Effector memory CD8-positive, alpha-beta T cell (primary cell): ENCODE measurements at places on chromosomes 16 and 17.

DNA sequence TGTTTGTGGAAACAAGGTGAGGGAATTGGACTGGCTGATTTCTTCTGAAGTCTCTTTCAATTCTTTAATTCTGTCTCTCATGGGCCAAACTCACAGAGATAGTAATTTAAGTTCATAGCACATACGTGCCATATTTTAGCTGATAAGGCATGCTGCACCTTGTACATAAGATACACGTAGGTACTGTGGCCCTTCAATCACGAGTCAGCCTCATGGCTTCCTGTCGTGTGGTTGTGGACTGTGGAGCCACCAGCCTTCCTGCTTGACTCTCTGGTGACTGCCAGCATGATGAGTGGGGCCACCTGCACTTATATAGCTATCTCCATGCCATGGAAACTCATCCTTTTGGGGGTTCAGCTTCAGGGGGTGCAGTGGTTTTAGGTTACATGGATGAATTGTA is 25.1 kb downstream of the KSR1 start:
- DNase-seq: peak; percentile 45
- H3K27ac ChIP-seq: peak overlapping the region; percentile 81
- H3K36me3 ChIP-seq: peaks cover 8% of the 10 kb centered on the region
- peaks cover 32% of the 10 kb centered on the region for H3K4me1 ChIP-seq
- peak overlapping the region; percentile 19 for H3K4me3 ChIP-seq
- no peaks in the 10 kb centered on the region for H3K27me3 ChIP-seq

- no peak for DNase-seq
- peaks cover 14% of the 10 kb centered on the region for H3K4me1 ChIP-seq
- H3K36me3 ChIP-seq: no peaks in the 10 kb centered on the region
- H3K27ac ChIP-seq: no peak overlapping the region
- no peaks in the 10 kb centered on the region for H3K27me3 ChIP-seq
- no peak overlapping the region for H3K4me3 ChIP-seq
Observed at GRCh38 chr16:12547608-12547922, 256.1 kb downstream of the CPPED1 start.

DNA sequence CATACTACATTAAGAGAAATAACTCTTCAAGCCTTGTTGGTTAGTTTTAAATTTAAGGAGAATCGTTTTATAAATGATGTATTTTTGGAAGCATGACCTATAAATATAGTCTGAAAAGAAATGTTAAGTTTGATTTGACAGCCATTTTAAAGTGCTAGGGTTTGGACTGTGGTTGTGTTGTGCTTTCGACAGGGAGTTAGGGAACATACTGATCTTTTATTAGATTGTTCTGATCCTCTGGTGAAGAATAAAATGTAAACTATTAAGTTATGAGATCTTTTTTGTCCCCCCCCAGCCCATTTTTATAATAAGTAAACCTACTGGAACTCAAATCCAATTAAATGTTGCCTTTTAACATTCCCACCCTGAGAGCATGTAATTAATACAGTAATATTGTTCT is 12.0 kb downstream of the TAF15 start:
- DNase-seq: no peak
- H3K27ac ChIP-seq: peak overlapping the region; percentile 49
- H3K36me3 ChIP-seq: peaks cover 95% of the 10 kb centered on the region
- H3K27me3 ChIP-seq: no peaks in the 10 kb centered on the region
- H3K4me1 ChIP-seq: peaks cover 30% of the 10 kb centered on the region

GRCh38 chr16:29849505-29849904 is 13.5 kb downstream of the CDIPT start:
- H3K27me3 ChIP-seq: no peaks in the 10 kb centered on the region
- H3K27ac ChIP-seq: peak overlapping the region; percentile 36
- no peak for DNase-seq

- H3K4me3 ChIP-seq: no peak overlapping the region
- H3K36me3 ChIP-seq: peaks cover 47% of the 10 kb centered on the region
- H3K4me1 ChIP-seq: no peaks in the 10 kb centered on the region
Observed at GRCh38 chr17:1498869-1499268, 6.4 kb upstream of the MYO1C start.

- H3K4me1 ChIP-seq: peaks cover 41% of the 10 kb centered on the region
- peak overlapping the region; percentile 87 for H3K27ac ChIP-seq
- peaks cover 16% of the 10 kb centered on the region for H3K36me3 ChIP-seq
- no peaks in the 10 kb centered on the region for H3K27me3 ChIP-seq
- no peak for DNase-seq
Observed at GRCh38 chr17:77370586-77370985, 229.8 kb downstream of the SEC14L1 start.

- H3K4me1 ChIP-seq: peaks cover 5% of the 10 kb centered on the region
- DNase-seq: no peak
- peaks cover 25% of the 10 kb centered on the region for H3K27me3 ChIP-seq
- no peak overlapping the region for H3K27ac ChIP-seq
- H3K36me3 ChIP-seq: no peaks in the 10 kb centered on the region
Observed at GRCh38 chr17:50685691-50686493, 21.8 kb downstream of the ANKRD40 start.

- H3K4me3 ChIP-seq: peak overlapping the region; percentile 43
- no peaks in the 10 kb centered on the region for H3K36me3 ChIP-seq
- H3K4me1 ChIP-seq: peaks cover 3% of the 10 kb centered on the region
Observed at GRCh38 chr16:88939972-88940861, 36.8 kb downstream of the CBFA2T3 start.

DNA sequence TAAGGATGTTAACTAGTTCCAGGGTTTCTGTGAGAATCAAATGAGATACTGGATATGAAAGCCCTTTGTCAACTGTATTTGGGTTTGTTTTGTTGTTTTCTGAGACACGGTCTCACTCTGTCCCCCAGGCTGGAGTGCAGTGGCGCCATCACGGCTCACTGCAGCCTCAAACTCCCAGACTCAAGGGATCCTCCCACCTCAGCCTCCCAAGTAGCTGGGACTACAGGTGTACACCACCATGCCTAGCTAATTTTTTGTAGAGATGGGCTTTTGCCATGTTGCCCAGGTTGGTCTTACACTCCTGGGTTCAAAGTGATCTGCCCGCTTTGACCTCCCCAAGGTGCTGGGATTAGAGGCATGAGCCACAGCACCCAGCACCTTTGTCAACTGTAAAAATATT is 8.9 kb downstream of the SUPT4H1 start:
- H3K4me1 ChIP-seq: peaks cover 85% of the 10 kb centered on the region
- no peaks in the 10 kb centered on the region for H3K27me3 ChIP-seq
- H3K36me3 ChIP-seq: peaks cover 72% of the 10 kb centered on the region
- H3K4me3 ChIP-seq: peak overlapping the region; percentile 90
- peak overlapping the region; percentile 95 for H3K27ac ChIP-seq

- peaks cover 24% of the 10 kb centered on the region for H3K36me3 ChIP-seq
- H3K27me3 ChIP-seq: no peaks in the 10 kb centered on the region
- peak overlapping the region; percentile 100 for H3K27ac ChIP-seq
- DNase-seq: no peak
- peaks cover 20% of the 10 kb centered on the region for H3K4me1 ChIP-seq
Observed at GRCh38 chr16:68539711-68540239, 684 bp downstream of the ZFP90 start.

DNA sequence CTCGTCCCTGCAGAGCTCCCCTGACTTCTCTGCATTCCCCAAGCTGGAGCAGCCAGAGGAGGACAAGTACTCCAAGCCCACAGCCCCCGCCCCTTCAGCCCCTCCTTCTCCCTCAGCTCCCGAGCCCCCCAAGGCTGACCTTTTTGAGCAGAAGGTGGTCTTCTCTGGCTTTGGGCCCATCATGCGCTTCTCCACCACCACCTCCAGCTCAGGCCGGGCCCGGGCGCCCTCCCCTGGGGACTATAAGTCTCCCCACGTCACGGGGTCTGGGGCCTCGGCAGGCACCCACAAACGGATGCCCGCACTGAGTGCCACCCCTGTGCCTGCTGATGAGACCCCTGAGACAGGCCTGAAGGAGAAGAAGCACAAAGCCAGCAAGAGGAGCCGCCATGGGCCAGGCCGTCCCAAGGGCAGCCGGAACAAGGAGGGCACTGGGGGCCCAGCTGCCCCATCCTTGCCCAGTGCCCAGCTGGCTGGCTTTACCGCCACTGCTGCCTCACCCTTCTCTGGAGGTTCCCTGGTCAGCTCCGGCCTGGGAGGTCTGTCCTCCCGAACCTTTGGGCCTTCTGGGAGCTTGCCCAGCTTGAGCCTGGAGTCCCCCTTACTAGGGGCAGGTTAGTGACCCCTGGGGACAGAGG is 11.4 kb downstream of the MLLT6 start:
- peaks cover 60% of the 10 kb centered on the region for H3K36me3 ChIP-seq
- no peaks in the 10 kb centered on the region for H3K27me3 ChIP-seq
- peaks cover 29% of the 10 kb centered on the region for H3K4me1 ChIP-seq
- DNase-seq: no peak

DNA sequence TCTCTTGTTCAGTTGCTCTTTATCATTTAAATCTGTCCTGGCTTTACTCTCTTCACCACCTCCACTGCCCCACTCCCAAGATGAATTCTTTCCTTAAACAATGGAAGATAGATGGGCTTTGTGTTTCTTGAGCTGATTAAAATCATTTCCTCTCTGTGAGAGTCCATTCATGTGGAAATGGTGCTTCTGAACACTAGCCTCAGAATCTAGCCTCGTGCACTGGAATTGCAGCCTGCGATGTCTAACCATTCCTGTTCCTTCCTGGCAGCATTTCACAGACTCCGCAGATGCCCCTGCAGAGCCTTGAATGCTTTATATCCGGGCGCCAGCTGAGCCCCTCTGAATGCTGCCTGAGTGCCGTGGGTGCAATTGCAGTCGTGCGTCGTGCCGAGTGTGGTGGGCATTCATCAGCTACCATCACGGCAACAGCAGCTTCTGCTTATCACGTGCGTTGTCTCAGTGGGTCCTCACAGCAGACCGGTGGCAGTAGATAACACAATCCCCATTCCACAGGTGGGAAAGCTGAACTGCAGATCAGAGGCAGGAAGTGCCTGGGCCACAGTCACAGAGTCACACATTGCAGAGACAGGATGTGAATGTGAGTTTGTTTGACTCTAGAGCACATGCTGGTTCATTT is 172.8 kb upstream of the WSCD1 start:
- H3K27ac ChIP-seq: no peak overlapping the region
- H3K27me3 ChIP-seq: peaks cover 36% of the 10 kb centered on the region
- H3K4me1 ChIP-seq: peaks cover 5% of the 10 kb centered on the region
- H3K36me3 ChIP-seq: no peaks in the 10 kb centered on the region
- H3K4me3 ChIP-seq: no peak overlapping the region

DNA sequence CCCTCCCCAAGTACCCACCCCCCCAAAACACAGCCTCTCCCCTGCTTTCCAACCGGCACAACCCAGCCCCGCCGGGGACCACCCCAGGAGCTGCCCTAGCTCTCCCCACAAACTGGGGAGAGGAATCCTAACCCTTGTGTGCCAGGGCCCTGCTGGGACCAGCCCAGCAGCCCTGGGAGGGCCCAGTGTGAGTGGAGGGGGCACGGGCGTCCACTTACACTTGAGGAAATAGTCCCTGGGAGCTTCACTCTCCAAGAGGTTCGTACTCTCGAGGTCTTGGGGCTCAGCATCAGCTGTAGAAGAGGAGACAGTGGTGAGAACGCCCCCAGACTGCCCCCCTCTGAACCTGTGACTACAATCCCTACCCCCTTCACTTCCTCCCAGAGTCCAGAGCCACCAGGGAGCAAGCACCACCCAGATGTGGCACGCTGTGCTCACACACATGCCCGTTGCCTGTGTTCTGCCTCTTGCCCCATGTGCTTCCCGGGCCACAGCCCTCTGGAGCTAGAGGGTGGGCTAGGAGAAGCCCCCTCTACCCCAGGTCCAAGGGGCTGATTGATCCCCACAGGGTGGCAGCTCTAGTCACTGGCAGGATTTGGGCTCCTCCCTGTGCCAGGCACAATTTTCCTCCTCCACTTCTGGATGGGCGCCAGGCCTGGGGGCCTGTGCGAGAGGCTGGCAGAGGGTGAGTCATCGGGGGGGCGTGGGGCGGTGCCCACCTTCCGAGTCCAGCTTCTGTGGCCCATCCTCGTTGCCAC is 3.0 kb downstream of the TRIM47 start:
- no peaks in the 10 kb centered on the region for H3K27me3 ChIP-seq
- peaks cover 2% of the 10 kb centered on the region for H3K36me3 ChIP-seq
- H3K27ac ChIP-seq: peak overlapping the region; percentile 75
- DNase-seq: no peak
- peaks cover 21% of the 10 kb centered on the region for H3K4me1 ChIP-seq

- no peak for DNase-seq
- no peaks in the 10 kb centered on the region for H3K4me1 ChIP-seq
- no peaks in the 10 kb centered on the region for H3K36me3 ChIP-seq
- H3K27me3 ChIP-seq: no peaks in the 10 kb centered on the region
- no peak overlapping the region for H3K27ac ChIP-seq
Observed at GRCh38 chr17:13171790-13172189, 154.0 kb upstream of the ELAC2 start.

- no peaks in the 10 kb centered on the region for H3K27me3 ChIP-seq
- H3K36me3 ChIP-seq: peaks cover 38% of the 10 kb centered on the region
- peak overlapping the region; percentile 90 for H3K27ac ChIP-seq
- DNase-seq: no peak
- peak overlapping the region; percentile 98 for H3K4me3 ChIP-seq
- peaks cover 14% of the 10 kb centered on the region for H3K4me1 ChIP-seq
Observed at GRCh38 chr16:79602628-79603014, 2.1 kb upstream of the MAF start.

- DNase-seq: no peak
- peaks cover 3% of the 10 kb centered on the region for H3K4me1 ChIP-seq
- no peaks in the 10 kb centered on the region for H3K36me3 ChIP-seq
- no peak overlapping the region for H3K27ac ChIP-seq
Observed at GRCh38 chr17:9120471-9120870, 99.2 kb downstream of the NTN1 start.

- no peak for DNase-seq
- no peak overlapping the region for H3K4me3 ChIP-seq
- no peak overlapping the region for H3K27ac ChIP-seq
- H3K4me1 ChIP-seq: no peaks in the 10 kb centered on the region
- H3K27me3 ChIP-seq: no peaks in the 10 kb centered on the region
Observed at GRCh38 chr17:19706791-19707727, 9.3 kb downstream of the SLC47A2 start.

- H3K27ac ChIP-seq: no peak overlapping the region
- peaks cover 62% of the 10 kb centered on the region for H3K27me3 ChIP-seq
- H3K4me3 ChIP-seq: no peak overlapping the region
- no peaks in the 10 kb centered on the region for H3K36me3 ChIP-seq
Observed at GRCh38 chr17:74943808-74944522, 8.3 kb downstream of the OTOP3 start.

DNA sequence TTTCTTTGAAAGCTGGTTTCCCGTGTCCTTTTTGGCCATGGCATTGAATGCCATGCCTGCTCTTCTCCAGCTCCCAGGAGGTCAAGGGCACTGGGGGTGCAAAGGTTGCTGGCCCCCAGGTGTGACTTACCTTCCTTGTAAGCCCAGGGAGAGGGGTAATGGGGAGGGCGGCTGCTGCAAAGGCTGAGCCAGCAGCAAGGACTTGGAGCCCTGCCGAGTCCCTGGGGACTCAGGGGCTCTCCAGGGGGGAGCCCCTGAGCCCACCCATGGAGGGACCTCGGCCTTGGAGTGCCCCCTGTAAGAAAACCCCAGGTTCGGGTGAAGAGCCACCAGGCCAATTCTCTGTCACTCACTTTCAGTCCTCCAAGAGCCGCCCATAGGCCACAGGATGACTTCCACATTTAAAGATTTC is 5.9 kb upstream of the CCL22 start:
- H3K36me3 ChIP-seq: peaks cover 2% of the 10 kb centered on the region
- H3K4me3 ChIP-seq: no peak overlapping the region
- no peak overlapping the region for H3K27ac ChIP-seq
- no peak for DNase-seq
